Kidney epithelial cell (primary cell): ENCODE measurements at places on chromosomes 5 and 9.

DNA sequence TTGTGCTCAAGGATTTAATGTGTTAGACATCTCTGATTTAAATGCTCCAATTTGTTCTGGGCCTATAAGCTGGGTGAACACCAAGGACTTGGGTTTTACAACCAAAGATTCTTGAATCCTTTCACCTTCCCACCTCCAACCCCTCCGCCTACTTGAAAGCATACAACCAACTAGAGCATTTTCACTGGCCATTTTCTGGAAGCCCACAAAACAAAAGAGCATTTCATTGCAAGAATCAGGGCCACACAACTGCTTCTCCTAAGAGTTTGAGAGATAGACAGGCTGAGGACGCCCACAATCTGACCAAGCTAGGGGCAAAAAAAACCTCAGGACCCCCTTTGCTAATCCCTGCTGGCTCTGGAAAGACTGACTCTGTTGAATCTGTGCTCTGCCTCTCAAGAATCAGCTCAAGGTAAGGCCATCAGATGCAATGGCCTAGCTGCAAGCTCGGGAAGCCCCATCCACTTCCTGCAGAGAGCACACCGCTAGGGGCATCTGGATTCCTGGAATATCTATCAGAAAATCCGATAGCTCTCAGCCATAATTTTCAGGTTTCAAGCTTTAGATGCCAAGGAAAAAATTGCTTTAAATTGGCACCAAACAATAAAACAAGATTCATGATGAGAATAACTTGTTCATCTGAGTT, 57.7 kb downstream of the RETREG1 start:
- no peak for DNase-seq

- DNase-seq = no peak
These were observed 94.1 kb upstream of the CACNA1B start for GRCh38 chr9:137783521-137783920.

DNA sequence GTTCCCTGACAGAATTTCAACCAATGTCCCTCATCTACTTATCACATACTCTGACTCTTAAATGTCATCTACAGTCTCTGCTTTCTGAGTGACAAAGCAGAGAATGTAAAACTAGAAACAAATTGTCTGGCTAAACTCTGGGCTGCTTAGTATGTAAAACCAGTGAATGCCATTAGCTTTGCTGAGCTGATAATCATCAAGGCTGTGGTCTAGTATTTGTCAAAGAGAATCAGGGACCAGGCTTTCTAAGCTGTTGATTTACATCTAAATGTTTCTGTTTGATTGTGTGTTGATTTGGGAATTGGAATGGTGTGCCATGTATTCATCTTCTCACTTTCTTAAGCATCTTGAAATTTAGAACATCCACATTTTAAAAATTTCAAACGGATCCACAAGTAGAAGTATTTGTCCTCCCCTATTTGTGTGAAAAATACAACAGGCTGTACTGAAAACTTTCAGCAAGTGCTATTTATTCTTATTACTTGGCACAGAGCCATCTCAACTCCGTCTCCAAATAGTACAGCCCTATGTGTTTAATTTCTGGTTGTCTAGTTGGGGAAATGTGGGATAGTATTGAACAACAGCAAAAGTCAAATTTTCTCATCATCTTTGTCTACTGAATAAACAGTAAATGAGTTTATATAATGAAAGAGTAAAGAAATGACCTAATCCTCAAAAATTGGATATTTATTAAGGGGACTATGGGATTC, 251.5 kb downstream of the KCTD16 start:
- DNase-seq = no peak

GRCh38 chr9:91483189-91483691, 59.6 kb upstream of the NFIL3 start:
- no peak for DNase-seq

DNA sequence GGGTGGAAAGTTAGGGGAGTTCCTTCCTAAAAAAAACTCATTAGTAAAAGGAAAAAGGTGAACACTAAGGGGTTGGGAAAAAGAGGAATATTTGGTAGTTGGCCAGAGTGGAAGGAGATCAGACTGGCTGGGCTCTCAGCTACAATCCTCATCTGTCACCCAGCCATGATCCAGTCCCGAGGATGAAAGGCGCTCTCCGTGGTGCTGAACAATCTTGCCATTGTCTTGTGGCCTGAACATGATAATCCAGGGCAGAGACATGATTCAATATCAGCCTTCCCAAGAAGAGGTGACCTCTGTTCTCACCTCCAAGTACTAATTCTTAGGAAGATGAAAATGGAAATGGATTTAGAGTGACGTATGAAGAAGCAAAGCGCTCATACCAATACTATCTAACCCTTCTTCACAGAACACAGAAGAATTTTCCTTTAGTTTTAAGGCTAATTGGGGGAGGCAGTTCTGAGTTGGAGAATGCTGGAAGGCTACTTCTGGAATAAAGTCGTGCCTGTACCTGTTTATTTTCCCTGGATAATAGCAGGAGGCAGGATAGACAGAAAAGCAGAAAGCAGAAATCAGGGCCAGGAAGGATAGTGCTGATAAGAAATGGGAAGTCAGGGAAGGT, 36.6 kb upstream of the MYORG start:
- peak; percentile 9 for DNase-seq

GRCh38 chr9:111969622-111970021, 73.0 kb downstream of the UGCG start:
- DNase-seq = no peak

DNA sequence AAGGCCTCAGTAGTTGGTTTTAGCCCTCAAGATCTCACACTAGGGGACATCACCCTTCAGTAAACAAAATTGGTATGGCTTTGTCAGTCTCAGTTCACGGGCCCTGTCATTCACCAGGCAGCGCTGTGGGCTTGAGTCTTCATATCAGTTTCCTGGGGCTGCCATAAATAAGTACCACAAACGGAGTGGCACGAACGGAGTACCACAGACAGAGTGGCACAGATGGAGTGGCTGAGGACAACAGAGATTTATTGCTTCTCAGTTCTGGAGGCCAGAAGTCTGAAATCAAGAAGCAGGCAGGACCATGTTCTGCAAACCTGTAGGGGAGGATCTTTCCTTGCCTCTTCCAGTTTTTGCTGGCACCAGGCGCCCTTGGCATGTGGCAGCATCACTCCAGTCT, 37.5 kb downstream of the DYNC2I2 start:
- no peak for DNase-seq

- no peak for DNase-seq
These were observed 362.0 kb downstream of the PRELID2 start for GRCh38 chr5:145473042-145473642.

DNA sequence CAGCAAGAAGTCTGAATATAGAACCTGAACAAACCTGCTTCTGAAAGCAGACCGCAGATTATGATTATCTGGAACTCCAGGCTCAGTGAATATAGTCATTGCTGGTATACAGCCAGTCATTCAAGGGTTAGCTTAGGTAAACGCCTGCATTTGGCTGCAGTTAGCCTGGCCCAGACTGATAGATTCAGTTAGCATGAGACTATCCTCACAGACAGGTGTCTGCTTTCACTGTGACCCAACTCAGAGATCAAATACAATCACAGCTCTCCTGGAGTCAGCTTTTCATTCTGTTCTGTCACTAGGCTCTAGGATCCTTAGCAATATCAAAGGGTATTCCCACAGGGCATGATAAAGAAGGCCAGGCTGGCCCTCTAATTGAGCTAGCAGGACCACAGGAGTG, 138.6 kb upstream of the PLCXD3 start:
- DNase-seq = no peak

DNA sequence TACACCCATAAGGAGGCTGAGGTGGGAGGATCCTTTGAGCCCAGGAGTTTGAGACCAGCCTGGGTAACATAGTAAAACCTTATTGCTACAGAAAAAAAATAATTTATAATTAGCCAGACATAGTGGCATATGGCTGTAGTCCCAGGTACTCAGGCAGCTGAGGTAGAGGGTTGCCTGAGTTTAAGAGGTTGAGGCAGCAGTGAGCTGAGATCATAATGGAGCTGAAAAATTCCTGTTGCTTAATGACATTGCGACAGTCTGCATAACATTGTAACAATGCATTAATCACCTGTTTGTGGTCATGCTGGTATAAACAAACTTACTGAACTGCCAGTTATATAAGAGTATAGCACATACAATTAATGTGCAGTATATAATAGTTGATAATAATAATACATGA, 214.2 kb downstream of the TRIM32 start:
- peak; percentile 68 for DNase-seq

DNA sequence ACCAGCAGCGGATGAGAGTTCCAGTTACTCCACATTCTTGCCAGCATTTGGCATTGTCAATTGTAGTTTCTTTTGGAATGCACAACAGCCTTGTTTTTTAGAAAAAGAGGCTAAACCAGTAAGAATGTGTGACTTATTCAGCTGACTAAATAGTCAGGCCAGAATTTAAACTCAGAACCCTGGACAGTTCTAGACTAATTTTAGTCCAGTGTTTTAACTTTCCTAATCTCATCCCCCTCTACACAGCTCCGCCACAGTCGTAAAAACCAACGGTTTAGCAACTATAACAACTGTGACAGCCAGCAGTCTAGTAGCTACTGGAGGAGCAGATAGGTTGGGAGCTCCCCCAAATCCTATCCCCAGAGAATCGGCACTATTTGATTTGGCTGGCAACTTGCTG, 103.7 kb downstream of the FOXD1 start:
- DNase-seq = no peak

GRCh38 chr9:133815781-133816180, 77.6 kb upstream of the SARDH start:
- no peak for DNase-seq

DNA sequence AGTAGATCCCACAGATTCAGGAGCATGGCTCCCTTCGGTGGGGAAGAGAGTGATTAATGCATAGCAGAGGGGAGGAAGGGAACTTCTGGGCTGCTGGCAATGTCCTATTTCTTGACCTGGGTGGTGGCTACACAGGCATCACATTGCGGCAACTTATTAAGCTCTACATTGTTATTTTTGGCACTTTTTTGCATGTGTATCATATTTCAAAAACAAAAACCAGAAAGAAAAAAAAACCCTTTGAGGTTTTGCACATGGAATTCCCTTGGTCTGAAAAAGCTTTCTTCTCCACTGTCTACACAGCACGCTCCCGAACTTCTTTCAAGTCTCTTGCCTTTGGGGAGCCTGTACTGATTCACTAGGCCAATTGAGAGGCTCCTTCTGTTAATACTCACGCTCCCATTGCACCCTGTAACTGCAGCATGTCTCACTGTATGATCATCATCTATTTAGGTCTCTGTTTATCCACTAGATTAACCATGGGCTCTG, 25.1 kb downstream of the CEMIP2 start:
- DNase-seq = no peak

DNA sequence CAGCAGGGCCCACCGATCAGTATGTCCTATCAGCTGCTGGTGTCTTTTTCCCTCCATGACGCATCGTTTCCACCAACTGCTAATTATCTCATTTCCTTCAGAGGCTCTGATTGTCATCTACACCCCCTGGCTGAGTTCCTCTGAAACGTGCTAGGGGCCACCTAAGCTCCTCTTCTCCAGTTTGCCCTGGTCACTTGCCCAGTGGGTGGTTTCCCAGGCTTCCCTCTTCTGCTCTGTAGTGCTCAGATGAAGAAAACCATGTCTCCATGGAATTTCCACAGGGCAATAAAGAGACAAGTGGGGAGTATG, 65.3 kb downstream of the TSTD2 start:
- DNase-seq = no peak

DNA sequence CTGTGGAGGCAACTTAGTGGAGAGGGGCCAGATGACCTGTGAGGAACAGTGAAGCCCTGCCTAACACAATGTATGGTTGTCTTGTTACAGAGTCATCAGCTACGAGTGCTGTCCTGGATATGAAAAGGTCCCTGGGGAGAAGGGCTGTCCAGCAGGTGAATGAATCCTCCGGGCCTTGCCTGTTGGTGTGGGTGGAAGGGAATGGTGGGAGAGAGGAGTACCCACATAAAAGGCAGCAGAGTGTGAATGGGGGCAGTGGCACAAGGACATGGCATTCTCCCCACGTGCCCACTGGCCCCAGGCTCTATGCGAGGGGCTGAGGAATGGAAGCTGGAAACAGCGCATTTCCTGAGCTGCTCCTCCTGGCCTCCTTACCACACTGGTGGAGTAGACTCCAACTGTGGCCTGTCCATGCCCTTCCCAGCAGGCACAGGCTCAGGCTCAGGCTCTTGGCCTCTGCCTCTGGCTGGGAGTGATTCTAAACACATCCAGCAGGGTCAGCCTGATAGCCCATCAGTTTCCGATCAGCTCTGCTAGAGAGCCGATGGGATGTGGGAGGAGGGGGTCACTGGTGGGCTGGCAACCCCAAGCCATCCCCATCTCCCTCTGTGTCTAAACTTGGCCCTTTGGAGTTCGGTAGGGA, 15.3 kb downstream of the TGFBI start:
- no peak for DNase-seq

DNA sequence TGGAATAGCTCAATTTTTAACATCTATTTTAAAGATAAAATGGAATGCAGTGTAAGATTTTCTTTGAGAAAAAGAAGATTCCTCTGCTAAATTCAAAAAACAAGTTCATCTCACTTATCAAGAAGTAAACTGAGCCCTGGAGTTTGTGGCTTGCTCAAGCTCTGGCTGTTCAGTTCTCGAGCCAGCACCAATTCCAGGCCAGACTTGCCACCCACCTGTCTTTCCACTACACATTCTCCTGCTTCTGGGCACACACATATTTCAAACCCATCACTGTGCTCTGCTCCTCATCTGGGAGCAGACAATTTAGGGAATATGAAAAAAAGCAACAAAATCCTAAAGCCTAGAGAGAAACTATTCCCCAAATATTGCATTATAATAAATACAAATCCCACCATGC, 424.5 kb downstream of the ENC1 start:
- no peak for DNase-seq

GRCh38 chr9:82148901-82149461, 160.4 kb downstream of the SPATA31D1 start:
- no peak for DNase-seq

DNA sequence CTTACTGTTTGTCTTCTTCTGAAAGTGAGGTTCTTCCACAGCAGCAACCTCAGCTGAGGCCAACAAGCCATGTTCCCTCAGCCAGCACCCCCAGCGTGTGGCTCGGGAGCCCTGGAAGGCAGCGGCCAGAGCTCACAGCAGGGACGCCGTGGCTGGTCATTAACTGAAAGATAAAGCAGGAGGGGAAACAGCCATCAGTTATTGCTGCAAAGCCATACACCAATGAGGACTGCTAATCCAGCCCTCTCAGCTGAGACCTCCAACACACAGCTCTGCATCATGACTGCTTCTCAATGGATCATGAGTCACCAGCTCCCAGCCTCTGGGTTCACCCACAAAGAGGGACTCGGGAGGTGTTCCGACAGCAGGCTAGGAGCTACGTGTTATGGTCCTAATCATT, 24.3 kb downstream of the ABCA1 start:
- no peak for DNase-seq

DNA sequence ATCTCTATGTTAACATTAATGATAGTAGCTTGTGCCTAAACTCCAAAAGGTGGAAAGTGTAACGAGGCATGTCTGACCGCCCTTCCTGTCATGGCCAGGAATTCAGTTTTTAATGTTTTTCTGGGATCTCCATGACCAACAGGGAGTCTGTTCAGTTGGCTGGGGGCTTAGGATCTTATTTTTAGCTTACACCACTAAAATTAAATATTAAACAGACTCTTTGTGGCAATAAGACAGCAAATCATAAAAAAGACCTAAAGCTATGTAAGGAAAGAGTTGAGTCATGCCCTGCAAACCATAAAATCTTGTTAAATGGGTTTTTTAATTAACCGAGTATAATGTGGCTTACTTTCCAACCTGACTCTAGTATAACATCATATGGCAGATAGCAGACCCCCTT, 247.8 kb downstream of the DIRAS2 start:
- peak; percentile 77 for DNase-seq

GRCh38 chr9:114518599-114519022, 13.3 kb upstream of the WHRN start:
- DNase-seq = no peak

- no peak for DNase-seq
These were observed 314.1 kb upstream of the PTGER4 start for GRCh38 chr5:40365342-40366330.
